ENCODE measurements at places on chromosomes 5 and 9. TPM values are rescaled to one million over a fixed set of nuclear protein-coding genes. Genes with fewer than 3 reads are reported as not detected.

Gene CTXN3
- not detected for total RNA-seq

Gene PCDHGA2
- 0.72 TPM for total RNA-seq

DNA sequence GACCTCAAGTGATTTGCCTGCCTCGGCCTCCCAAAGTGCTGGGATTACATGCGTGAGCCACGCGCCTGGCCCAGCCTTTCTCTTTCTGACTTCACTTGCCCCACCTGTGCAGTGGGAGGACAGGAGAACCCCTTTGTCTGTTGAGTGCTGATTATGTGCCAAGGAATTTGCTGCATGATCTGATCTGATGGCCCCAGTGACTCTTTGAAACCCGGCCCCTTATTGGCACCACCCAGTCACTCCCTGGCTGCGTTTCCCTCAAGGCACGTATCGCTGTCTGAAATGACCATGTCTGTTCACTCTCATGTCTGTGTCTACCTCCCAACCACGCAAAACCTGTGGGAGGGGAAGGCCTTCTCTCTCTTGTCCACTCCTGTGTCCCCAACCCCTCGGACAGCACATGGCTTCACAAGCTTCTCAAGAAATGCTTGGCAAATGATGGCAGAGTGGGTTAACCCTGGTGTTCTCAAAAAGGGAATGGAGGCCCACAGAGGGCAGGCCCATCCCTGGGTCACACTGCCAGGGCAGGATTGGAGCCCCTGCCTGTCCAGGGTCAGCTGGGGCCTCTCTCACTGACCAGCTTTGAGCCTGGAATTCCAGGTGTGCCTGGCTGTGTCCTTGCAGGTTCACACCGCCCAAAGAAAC is 21.9 kb downstream of the NEK6 start:
- no peak for DNase-seq

GRCh38 chr9:5869315-5870019 is 21.2 kb upstream of the MLANA start:
- no peak for DNase-seq

- DNase-seq, result no peak
Measured at GRCh38 chr5:124395926-124396325, 350.5 kb downstream of the ZNF608 start.

DNA sequence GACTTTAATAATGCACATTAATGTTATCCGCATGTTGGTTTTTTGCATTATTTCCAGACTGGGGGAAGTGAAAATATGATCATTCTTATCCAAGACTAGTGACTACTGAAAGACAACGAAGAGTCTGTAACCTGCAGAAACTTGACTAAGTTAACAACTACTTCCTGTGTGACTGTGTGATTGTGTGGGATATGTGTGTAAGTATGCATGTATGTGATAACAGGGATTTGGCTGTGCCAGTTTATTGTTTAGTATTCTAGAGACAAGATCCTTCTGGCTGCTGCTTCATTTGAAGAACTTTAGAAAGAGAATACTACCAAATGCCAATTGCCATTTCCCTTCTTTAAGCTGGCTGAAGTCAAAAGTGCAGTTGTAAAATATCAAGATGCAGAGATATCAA is 375.7 kb upstream of the PRR16 start:
- no peak for DNase-seq

DNA sequence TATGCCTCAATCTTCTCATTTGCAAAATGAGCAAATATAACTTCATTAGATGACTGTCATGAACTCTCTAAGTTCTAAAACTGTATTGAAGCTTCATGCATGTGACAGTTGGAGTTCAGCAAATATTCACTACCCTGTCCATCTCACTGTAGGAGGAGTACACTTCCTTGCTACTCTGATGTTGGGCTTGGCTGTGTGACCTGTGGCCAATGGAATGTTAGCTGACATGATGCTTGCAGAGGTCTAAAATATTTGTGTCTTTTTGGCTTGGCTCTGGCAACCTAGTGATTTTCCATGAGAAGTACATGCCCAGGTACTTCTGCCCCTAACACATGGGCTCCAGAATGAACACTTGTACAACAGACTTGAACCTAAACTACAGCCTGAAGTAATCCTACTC is 203.1 kb upstream of the ANKH start:
- DNase-seq, result no peak

- no peak for DNase-seq
Measured at GRCh38 chr5:78574131-78574673, 74.4 kb downstream of the LHFPL2 start.

Data from epithelial cell of proximal tubule (primary cell).